ENCODE measurements at places on chromosomes 13 and 19.

GRCh38 chr13:79226938-79227337, 179.1 kb downstream of the RBM26 start:
- DNase-seq: no peak

- no peak for DNase-seq
These were observed 2.9 kb downstream of the NOTCH3 start for GRCh38 chr19:15197942-15198341.

DNA sequence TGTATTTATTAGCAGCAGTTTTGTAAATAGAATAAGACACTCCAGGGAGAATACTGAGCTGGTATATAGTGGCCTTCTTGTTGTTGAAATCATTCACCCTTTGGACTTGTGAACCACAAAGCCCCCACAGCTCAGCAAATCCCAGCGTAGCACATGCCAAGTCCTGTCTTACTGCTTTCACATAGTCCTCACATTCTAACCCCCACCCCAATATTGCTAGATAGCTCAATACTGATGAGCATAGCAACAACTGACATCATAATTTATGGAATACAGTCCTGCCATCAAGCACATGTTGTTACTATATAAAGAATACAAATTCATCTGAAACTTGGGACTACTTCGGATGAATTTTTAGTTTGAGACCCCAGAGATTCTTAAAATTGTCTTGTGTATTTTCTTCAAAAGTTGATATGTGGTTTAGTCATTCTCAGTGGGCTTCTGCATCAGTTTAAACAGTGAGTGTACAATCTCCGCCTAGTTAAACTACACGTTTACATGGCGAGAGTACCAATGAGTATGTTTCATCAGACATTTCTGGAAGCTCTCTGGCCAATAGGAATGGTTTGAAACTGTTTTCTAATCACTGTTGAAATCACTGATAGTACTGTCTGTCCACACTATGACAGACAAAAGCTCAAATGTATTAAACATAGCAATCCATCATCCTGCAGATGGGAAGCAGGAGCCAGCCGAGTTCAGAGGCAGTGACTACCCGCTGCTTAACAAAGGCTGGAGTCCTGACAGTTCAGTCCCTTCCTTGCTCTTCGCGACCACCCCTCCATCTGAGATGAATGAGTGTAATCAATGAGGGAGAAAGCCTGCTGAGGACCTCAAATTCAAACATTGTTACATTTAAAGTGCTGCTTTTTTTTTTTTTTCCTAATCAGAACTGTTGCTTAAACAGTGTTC, 15.2 kb downstream of the DACH1 start:
- DNase-seq: no peak

- no peak for DNase-seq
These were observed 2190.3 kb upstream of the PCDH20 start for GRCh38 chr13:63605962-63606361.

- DNase-seq: peak; percentile 62
These were observed 9.0 kb downstream of the BLOC1S3 start for GRCh38 chr19:45187421-45188100.

DNA sequence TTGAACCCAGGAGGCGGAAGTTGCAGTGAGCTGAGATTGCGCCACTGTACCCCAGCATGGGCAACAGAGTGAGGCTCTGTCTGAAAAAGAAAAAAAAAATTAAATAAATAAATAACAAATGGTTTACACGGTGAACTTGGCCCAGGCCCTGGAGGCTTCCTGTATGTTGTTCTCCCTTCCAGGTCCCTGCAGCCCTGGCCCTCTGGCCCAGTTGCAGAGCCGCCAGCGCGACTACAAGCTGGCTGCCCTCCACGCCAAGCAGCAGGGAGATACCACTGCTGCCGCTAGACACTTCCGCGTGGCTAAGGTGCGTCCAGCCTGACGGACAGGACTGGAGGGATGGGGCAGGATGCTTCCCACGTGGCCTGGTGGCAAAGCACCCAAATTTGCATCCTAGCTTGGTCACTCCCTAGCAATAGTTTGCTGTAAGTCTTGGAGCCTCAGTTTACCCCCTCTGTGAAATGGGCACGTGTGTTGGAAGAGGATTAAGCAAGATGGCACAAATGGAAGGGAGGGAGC, 11.9 kb downstream of the CC2D1A start:
- no peak for DNase-seq

DNA sequence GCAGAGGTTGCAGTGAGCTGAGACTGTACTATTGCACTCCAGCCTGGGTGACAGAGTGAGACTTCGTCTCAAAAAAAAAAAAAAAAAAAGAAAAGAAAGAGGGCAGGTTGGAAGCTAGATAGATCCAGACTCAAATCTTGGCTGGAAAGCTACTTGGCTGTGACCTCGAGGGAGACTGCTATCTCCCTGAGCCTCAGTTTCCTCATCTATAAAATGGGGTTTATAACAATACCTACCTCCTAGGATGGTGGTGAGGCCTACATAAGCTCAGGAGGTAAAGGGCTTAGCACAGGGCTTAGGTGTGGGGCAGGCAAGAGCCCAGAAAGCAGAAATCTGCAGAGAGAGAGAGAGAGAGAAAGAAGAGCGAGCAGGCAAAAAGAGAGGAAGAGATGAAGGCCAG, 24.2 kb upstream of the DACT3 start:
- DNase-seq: no peak

GRCh38 chr13:43157796-43158195, 134.4 kb downstream of the DNAJC15 start:
- no peak for DNase-seq

DNA sequence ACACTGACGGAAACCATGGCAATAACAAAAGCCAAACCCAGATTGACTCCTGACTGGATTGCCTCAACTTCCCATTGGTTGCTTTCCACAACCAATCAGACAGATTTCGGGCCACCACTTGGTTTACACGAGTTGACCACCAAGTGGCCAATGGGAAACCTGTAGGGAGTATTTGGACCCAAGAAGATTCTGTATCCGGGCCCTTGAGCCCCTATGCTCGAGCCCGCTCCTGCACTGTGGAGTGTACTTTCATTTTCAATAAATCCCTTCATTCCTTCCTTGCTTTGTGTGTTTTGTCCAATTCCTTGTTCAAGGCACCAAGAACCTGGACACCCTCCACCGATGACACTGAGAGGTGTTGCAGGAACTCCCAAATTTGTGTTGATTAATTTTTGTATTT, 24.1 kb upstream of the URI1 start:
- DNase-seq: no peak

- DNase-seq: no peak
These were observed 81.9 kb downstream of the TUBGCP3 start for GRCh38 chr13:112506046-112506445.

DNA sequence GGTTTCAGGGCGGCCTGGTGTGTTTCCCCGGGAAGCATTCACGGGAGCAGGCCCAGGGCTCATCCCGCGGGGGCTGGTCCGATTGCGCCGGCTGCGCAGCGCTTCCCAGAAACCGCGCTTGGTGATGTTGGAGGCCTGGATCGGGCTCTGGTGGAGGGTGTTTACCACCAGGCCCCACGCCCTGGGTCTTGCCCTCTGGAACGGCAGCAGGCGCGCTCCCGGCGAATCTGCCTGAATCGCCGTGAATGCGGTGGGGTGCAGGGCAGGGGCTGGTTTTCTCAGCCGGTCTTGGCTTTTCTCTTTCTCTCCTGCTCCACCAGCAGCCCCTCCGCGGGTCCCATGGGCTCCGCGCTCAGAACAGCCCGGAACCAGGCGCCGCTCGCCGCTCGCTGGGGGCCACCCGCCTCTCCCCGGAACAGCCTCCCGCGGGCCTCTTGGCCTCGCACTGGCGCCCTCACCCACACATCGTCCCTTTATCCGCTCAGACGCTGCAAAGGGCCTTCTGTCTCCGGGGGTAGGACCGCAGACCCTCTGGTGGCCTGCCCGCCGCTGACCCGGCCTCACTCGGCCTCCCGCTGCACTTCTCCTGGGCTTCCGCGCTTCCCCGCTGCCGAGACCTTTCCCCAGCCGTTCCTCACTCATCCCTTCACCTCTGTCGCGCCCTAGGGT, 69.4 kb upstream of the GJB6 start:
- no peak for DNase-seq

- DNase-seq: no peak
These were observed 15.7 kb upstream of the SELENOW start for GRCh38 chr19:47762615-47763308.

GRCh38 chr13:80923907-80924306, 583.0 kb upstream of the SPRY2 start:
- no peak for DNase-seq

DNA sequence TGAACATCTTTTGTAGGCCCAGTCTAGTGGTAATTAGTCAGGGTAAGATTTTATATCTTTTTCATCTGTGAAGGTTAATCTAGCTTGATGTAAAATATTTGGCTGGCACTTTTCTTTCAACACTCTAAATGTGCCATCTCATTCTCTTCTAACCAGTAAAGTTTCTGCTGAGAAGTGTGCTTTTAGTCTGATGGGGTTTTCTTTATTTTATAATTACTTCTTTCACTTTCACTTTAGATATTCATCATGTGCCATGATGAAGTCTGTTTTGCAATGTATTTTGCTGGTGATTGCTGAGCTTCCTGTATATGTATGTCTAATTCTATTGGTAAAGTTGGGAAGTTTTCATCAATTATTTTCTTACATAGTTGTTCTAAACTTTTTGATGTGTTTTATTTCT, 31.9 kb downstream of the ZNF726 start:
- peak; percentile 0 for DNase-seq

DNA sequence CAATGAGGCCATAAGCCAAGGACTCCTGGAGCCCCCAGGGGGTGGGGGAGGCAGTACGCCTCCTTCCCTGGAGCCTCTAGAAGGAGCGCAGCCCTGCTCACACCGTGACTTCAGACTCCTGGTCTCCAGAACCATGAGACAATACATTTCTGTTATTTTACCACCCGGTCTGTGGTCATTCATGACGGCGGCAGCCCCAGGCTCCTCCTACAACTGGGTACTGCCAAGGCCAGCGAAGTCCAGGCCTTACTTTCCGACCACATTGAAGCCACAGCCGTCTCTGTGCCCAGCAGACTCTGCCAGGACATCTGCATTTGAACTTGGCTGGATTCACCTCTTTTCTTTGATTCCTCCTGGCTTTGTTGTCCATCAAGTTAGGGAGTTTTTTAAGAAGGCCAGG, 10.5 kb downstream of the GNG7 start:
- no peak for DNase-seq

DNA sequence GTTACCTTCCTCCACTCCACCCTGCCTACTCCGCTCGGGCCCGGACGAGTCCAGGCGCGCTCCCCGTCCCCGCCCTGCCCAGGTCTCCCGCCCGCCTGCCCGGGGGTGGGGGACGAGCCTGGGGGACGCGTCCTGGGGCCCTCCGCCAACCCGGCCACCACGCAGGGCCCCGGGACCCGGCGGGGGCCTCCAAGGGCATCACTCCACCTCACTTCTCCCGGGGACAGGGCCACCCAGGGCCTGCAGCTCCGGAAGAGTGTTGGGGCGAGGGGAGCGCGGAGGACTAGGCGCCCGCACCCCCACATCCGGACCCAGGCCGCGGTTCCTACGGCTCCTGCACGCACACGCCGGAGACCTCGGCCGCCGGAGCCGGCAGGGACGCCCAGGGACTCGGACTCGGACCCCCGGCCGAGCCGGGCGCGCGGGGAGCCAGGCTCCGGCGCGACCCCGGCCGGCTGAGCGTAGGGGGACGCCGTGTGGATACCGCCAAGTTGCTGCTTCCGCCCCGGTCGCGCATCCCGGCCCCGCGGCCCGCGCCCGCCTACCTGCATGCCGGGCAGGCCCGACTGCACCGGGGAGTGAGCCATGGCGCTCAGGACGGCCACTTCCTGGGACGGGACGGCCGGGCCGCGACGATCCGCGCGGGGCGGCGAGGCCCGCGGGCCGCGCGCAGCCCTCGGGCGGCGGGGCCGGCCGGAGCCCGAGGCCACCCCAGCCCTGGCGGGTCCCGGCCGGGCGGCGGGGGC, 534 bp downstream of the STK24 start:
- peak; percentile 46 for DNase-seq

DNA sequence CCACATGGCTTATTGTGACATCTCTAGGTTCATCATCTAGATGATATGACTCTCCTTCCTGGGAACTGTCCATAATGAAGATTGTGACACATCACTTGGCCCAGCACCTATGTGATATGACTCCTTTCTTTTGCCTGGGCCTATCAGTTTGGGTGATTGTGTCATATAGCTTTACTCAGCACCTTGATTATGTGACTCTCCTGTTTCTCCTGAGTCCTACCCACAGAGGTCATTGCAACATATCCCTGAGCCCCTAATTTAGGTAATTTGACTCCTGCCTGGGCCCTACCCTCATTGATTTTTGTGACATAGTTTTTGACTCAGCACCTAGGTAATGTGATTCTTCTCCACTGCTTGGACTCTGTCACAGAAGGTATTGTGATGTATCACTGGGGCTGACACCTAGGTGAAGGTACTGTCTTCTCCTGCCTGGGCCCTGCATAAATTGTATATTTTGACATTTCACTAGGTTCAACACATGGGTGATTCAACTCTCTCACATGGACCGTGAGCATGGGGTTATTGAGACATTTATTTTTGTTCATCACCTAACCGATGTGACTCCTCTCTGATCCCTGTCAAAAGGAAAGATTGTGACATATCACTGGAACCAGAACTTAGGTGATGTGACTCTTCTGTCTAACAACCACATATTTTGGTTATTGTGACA, 26.2 kb upstream of the ZNF254 start:
- DNase-seq: no peak

DNA sequence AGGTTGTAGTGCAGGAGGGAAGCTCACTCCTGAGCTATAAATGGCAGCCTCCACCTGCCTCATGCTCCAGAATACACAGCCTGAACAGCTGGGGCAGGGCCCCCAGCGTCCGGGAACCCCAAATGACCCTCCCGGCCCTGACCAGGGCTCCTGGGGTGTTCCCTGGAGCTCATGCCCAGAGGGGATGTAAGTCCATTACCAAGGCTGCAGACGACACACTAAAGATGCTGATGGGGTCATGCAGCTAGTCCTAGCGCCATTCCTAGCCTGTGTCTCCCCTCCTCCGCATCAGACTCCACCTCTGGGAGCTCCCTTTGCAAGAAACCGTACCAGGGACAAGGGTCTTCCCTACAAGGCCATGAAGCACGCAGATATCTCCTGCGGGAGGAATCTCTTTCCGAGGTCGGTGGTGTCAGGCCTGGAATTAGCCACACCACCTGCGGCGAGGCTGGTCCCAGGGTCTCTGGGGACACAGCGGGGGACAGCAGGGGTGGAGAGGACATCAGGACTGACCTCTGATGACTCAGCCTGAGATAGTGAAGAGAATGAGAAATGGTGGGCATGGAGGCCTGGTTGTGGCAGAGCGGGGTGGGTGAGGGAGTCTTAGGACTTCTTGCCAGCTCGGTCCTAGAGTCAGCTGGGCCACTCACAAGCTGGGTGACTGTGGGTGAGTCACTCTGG, 11.9 kb upstream of the TPM4 start:
- DNase-seq: no peak

GRCh38 chr19:49635530-49636232, 4.3 kb downstream of the RRAS start:
- no peak for DNase-seq

- DNase-seq: no peak
These were observed 32.5 kb downstream of the MCF2L start for GRCh38 chr13:113001241-113002140.

DNA sequence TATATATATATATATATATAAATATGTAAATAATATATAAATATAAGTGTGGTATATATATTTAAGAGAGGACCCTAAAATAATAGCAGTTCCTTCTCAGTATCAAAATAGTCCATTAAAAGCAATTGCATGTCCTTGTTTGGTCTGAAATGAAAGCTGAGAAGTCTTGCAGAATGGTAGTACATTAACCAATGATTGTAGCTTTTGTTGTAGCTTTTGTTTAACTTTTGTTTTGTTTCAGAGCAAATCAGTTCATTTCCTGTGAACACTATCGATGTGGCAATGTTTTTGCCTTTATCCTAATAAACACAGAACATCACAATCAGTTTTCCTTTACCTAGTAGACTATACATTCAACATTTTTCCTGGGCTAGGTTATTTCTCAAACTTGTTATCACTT, 1256.2 kb upstream of the SPRY2 start:
- DNase-seq: no peak
